IMR-90 (cell line): ENCODE measurements at places on chromosomes 3 and 15.

DNA sequence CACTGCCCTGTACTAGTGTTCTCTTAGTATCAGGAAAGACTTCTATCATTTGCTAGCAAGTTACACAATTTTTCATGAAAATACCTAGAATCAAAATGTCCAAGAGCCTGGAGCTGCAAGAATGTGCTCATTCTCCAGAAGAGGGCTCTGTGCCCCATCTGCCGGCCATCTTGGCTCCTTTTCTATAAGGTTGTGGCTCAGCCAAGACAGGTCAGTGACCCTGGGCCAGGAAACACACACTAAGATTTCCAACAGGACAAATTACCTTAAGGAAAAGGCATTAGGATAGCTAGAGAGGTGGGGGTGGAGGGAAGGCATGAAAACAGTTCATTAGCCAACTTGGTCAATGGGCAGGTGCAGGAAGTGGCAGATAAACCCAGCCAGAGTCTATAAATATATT is 20.7 kb downstream of the TIMP4 start:
- H3K27ac ChIP-seq: no peak overlapping the region
- no peaks in the 10 kb centered on the region for H3K4me1 ChIP-seq
- no peak overlapping the region for H3K4me3 ChIP-seq
- DNase-seq: peak; percentile 24
- H3K27me3 ChIP-seq: peaks cover 3% of the 10 kb centered on the region

GRCh38 chr3:78176869-78177268 is 1137.0 kb downstream of the ROBO2 start:
- H3K27ac ChIP-seq: no peak overlapping the region
- H3K36me3 ChIP-seq: no peaks in the 10 kb centered on the region
- no peaks in the 10 kb centered on the region for H3K27me3 ChIP-seq
- no peaks in the 10 kb centered on the region for H3K4me1 ChIP-seq

DNA sequence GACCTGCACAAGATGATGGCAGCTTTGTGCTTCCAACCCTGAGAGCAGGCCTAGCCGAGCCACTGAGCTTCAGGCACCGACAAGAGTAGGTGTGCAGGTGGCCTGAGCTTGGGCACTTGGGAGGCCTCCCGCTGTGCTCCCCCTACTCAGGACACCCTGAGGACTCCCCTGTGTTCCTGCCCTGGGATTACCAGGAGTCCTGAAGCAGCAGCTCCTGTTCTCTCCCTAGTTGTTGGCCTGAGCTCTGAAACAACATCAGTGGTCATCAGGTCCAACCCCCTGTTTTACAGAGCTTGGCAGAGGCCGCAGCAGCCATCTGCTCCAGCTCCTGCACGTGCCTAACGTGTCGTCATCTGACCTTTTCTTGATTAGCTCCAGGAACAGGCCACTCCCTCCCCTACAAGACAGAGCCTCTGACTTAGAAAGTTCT is 8.0 kb upstream of the MESP2 start:
- H3K4me3 ChIP-seq: no peak overlapping the region
- DNase-seq: peak; percentile 60
- H3K27ac ChIP-seq: no peak overlapping the region
- no peaks in the 10 kb centered on the region for H3K36me3 ChIP-seq
- H3K27me3 ChIP-seq: no peaks in the 10 kb centered on the region

DNA sequence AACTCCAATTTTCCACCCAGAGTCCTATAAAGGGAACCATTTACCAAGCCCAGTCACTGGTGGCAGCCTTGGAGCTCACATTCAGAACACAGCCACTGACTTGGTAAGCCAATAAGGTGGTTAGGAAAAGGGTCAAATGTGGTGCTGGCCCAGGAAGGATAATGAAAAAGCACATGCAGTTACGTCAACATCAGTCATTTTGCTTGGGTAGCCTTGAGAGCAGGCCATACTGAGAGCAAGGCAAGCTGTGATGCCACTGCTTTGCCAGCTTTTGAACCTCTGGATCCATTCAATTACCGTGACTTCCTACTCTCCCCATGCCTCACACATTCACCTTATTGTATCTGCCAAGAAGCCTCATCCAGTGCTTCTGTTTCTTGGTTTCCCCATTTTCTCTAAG is 253.6 kb downstream of the OPA1 start:
- peaks cover 31% of the 10 kb centered on the region for H3K27me3 ChIP-seq
- no peak overlapping the region for H3K4me3 ChIP-seq
- DNase-seq: no peak
- H3K36me3 ChIP-seq: no peaks in the 10 kb centered on the region

DNA sequence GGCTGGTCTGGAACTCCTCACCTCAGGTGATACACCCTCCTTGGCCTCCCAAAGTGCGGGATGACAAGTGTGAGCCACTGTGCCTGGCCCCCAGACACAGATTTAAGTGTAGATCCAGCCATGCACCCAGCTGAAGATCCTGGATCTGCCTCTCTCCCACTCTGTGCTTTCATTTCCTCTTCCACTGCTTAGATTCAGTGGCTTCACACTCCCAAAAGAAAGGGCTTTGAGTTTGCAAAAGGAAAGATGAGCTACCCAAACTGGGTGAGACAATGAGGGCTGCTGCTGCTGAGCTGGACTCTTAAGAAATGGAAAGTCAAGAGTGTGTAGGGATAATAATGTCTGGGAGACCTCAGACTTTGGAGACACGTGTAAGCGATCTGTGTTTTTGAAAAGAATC is 45.5 kb downstream of the ISG20 start:
- no peak overlapping the region for H3K4me3 ChIP-seq
- DNase-seq: no peak
- H3K4me1 ChIP-seq: no peaks in the 10 kb centered on the region
- no peaks in the 10 kb centered on the region for H3K36me3 ChIP-seq
- H3K27me3 ChIP-seq: peaks cover 22% of the 10 kb centered on the region
- H3K27ac ChIP-seq: no peak overlapping the region

DNA sequence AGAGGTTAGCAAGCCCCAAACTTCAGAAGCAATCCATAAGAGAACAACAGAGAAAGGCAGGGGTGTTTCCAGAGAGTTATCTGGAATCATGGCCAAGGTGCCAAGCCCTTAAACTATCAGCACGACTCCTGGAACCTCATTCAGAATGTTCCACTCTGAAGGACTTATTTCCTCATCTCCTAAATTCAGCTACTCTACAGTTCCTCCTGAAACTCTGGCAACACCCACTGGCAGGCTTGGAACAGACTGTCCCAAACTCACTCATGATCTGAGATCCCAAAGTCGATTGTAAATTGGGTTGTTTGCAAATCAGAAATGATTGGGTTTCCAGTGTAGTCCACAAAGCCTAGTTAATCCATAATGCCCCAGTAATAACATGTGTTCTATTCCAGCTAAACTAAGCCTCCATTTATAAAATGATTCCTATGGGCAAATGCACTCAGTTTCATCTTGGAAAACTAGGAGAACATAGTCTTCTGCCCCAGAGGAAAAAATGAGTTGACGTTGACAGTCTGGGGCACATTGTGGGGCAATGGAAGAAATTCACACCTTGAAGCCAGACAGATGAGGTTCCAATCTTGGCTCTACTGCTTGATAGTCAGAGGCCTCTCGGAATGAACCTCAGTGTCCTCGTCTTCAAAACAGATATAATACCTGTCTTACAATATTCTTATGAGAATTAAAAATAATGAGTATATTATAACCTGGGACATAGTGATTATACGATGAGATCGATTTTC is 65.9 kb downstream of the SLCO2A1 start:
- H3K27me3 ChIP-seq: no peaks in the 10 kb centered on the region
- DNase-seq: no peak
- no peak overlapping the region for H3K27ac ChIP-seq
